NT2/D1 (cell line): ENCODE measurements at places on chromosomes 3 and 15.
A peak's percentile ranks its signal among the peaks of the same experiment; 100 is the strongest.

- DNase-seq: no peak
These were observed 30.4 kb downstream of the VGLL4 start for GRCh38 chr3:11613319-11613718.

GRCh38 chr15:98085003-98085639 is 124.6 kb downstream of the ARRDC4 start:
- peak; percentile 60 for DNase-seq

- no peak for DNase-seq
These were observed 222.3 kb downstream of the NR1D2 start for GRCh38 chr3:24167429-24167828.

- no peak for DNase-seq
These were observed 17.4 kb upstream of the NPTN start for GRCh38 chr15:73650416-73651126.

DNA sequence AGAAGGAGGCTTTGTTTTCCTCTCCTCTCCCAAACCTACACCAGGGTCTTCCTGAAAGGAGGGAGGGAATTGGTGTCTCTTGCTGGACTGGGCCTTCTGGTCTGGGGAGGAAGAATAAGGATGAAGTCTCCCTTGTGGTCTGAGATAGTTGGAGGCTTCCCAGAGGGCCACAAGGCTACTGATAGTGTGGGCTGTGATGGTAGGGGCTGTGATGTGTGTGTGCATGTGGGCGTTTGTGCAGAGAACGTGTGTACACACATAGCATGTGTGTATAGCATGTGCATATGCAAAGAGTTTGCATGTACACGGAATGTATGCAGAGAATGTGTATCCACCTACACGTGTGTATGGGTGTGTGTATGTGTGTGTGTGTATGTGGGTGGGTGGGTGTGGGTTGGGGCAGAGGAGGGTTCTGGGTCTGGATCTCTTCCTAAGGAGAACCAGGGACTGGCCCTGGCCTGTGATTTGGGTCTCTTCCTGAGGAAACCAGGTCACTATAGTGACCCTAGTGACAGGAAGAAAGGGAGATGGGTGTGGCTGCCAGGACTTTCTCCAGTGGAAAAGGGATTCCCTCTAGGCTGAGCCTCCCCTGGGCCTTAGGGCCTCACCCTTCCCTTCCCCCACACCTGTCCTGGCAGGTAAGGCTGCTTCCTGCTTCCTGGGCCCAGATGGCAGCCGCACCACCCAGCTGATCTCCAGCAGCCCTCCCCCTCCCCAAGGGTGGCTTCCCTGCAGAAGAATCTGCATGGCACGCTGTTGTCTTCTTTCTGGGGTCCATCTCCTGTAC is 1.7 kb downstream of the FLNB start:
- no peak for DNase-seq

- DNase-seq: no peak
These were observed 8.7 kb downstream of the SRP14 start for GRCh38 chr15:40029979-40030893.

DNA sequence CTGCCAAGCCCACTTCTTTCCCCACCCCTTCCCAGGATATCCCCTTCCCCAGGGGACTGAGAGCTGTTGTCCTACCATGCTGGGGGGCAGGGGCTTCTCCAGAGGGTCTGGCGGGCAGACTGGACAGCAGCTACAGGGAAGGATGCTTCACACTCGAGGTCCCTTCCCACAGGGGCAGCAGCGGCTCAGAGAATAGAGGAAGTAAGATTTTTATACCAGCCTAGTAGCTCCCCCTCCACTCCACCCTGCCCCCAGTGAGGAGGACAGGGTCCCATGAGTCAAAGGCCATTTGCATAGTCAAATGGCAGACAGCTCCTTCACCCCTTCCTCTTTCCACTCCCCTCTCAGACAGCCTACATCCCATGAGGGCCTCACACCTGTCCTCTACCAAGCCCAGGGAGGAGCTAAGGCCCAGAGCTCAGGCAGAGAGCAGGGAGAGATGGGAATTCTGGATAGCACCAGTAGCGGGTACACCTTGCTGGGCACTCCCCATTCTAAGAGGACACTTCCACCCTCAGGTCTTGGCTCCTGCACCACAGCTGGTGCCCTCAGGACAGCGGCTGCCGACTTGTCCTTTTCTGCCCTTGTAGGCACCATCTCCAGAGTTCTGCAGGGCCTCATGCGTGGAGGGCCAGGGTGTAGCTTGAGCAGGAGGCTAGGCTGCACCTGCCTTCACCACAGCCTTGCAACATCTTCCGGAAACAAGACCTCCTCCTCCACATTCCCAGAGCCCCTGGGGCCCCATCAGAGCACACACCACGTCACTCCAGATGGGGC is at the start of gene TLR9:
Gene TLR9 (minus strand): TSS at position 194 of the 777 bp plus-strand sequence. CDS start 116 bp downstream, at position 78.
- DNase-seq: no peak

GRCh38 chr3:187639927-187640568 is 30.1 kb downstream of the SST start:
- DNase-seq: no peak

- DNase-seq: no peak
These were observed 55.3 kb downstream of the TRAT1 start for GRCh38 chr3:108877901-108878300.

DNA sequence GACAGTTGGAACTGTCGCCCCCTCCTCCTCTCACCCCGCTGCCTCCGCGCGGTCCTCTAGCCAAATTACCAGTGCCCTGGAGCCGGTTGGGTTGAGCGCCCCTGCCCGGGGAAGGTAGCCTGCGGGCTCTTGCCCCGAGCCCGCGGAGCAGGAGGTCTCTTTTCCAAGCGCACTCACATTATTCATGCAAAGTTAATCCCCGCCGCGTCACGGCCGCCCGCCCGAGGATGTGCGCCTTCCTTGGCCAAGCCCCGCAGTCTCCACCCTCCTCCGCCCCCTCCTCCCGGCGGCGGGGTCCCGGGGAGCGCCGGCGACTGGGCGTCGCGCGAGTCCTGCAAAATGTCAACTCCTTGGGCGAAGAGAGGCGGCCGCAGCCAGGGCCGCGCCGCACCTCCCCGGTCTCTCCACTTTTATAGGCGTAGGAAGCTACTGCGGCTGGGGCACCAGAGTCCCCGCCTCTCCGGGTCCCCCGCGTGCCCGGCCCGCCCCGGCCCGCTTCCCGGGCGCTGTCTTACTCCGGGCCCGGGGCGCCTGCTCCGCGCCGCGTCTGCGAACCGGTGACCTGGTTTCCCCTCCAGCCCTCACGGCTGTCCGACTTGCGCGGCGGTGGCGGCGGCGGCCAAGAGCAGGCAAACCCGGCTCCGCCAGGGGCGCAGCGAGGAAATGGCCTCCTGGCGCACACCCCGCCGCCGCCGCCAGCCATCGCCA is at the start of gene THRB:
Gene THRB (minus strand): TSS at position 233 of the 708 bp plus-strand sequence.
- no peak for DNase-seq

- no peak for DNase-seq
These were observed 112.0 kb upstream of the MCTP2 start for GRCh38 chr15:94119298-94119811.

- no peak for DNase-seq
These were observed 69.6 kb downstream of the EPHB1 start for GRCh38 chr3:134864636-134865035.

GRCh38 chr15:91976966-91977365 is 123.5 kb downstream of the SLCO3A1 start:
- no peak for DNase-seq
